ENCODE measurements at places on chromosomes 12 and 14. TPM values are rescaled to one million over a fixed set of nuclear protein-coding genes. Genes with fewer than 3 reads are reported as not detected.

GPR162 gene
- 2.6 TPM for total RNA-seq

ARHGEF25 gene
- 18.3 TPM for total RNA-seq

TTC9 gene
- 0.45 TPM for total RNA-seq

ETNK1 gene
- 37.6 TPM for total RNA-seq

RAN gene
- total RNA-seq: 564 TPM

RAPGEF3 gene
- 16.6 TPM for total RNA-seq

ARHGAP9 gene
- total RNA-seq: 0.18 TPM

MDGA2 gene
- not detected for total RNA-seq

OR5AU1 gene
- 0.08 TPM for total RNA-seq

GPR132 gene
- total RNA-seq: 0.16 TPM

NR4A1 gene
- total RNA-seq: 0.82 TPM

- no peak for DNase-seq
These were observed 137.2 kb upstream of the GSC start for GRCh38 chr14:94906991-94907587.

DNA sequence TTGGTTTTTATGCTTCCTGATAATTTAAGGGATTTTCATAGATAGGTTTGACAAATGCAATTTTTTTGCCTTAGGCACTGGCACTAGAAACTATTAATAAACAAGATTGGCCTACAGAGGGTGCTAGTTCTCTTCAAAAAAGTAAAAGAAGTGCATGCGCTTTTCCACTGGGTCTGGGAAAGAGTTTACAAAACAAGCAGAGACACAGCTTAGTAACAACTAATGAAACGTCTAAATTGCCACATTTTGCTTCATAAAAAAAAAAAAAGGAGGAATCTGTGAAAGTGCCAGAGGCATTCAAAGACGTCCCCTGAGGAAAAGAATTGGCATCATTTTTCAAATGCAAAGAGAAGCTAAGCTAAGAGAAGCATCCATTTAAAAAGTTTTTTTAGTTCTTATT is 58.3 kb upstream of the EEA1 start:
- DNase-seq: peak; percentile 93

- peak; percentile 45 for DNase-seq
These were observed 43.0 kb downstream of the LRIG3 start for GRCh38 chr12:58877243-58877743.

GRCh38 chr14:79101388-79101787 is 931.2 kb downstream of the NRXN3 start:
- no peak for DNase-seq

GRCh38 chr14:55671641-55672040 is 91.6 kb downstream of the KTN1 start:
- DNase-seq: no peak

GRCh38 chr14:76947838-76948184 is 80.7 kb downstream of the IRF2BPL start:
- no peak for DNase-seq

GRCh38 chr12:120940799-120941198 is 36.6 kb upstream of the SPPL3 start:
- peak; percentile 3 for DNase-seq

DNA sequence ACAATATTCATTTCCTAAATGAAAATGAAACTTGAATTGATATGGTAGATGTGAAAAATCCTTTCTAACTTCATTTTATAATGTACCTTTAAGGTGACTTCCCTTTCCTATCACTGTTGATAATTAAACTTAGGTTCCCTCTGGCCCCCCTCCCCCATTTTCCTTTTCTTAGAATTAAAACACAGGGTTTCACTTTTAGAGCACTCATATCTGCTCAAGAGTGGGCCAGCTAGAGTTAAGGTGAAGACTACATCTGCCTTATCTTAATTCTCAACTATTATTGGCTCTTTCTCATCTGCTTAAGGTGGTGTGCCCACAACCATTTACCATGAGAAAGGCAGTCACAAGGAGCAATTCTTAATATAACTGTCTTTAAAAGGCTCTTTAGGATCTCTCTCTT is 49.7 kb downstream of the LIN52 start:
- DNase-seq: no peak

DNA sequence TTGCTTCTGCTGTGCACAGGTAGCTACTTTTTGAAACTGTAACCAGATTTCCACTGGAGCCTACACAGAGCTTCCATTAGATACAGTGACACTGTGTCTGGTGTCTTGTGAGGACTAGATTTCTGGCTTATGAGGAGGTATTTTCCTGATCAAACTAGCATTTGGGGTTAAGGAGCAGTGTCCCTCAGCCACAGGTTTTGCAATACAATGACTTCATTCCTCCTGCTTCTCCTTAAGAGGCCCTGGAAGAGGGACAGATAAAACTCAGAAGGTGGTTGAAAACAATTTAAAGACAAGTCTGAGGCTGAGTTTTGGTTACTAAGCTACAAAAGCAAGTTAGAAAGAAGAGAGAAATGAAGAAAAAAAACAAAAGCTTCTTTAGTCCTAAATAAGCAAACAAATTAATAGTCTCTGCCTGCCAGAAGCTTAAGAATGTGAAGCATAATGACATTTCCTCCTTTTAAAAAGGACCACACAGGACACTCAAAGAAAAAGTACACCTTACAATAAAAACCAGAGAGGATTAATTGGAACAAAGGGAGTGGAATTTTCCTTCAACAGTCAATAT is 53.0 kb downstream of the PKP2 start:
- no peak for DNase-seq

DNA sequence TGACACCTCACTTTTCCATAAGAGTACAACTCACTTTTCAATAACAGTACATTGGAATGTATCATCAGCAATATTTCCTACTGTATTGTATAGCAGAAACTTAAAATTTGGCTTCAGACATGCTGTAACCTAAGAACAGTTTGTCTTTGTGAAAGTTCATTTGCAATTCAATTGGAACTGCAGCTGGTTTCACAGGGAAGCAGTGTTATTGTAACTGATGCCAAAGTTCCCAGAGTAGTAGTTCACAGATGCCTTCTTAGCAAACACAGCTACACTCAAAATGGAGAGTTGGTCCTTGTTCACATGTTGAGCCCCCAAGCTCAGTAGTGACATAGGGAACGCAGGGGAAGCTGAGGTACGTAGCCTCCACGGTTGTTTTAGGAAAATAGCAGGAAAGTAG is 23.3 kb downstream of the PPP1R36 start:
- no peak for DNase-seq

DNA sequence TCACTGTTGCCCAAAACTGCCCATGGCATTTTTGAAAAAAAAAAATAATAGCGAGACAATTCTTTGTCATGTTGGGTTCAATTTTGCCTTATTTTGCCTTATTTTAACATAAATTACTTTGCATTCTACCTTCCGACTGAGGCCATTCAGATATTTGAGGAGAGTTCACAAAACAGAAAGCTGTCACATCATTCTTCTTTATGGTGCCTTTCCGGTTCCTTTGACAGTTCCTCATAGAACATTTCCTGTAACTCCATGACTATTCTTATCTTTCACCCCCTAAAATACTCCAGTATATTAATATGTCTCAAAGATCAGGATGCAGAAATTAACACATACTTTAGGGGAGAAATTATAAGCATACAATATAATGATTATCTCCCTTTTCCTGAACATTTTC is 476.7 kb downstream of the NOVA1 start:
- DNase-seq: no peak

DNA sequence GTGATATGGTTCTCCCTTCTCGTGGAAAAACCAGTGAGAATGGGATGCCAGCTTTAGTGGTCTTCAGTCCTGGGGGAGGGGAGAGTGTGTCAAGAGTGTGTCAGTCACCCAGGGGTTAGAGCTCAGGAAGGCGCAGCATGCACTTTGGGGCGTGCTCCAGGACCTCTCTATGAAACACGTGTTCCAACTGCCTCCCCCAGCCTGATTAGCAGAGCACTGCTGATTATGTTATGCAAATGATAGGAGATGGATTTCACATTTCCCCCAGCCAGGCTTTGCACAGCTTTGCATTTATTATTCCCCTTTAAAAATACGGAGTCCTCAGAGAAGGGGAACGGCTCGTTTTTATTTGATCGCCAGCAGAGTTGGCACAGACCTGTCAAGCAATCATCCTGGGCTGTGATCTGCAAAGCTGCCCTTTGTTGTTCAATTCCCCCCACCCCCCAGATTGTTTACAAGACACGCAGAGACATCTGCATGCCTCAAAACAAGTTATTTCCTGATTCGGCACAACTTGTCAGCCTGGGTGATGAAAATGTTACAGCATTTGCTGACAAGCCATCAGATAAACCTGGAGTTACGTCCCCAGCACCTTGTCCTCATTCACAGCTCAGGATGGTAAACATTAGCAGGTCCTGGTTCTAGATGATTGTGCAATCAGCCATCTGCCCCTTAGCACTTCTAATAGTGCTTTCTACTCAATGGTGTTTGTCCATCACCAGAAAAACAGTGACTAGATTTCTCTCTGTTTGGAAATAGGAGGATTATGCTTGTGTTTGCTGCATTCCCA is 196.5 kb downstream of the NOVA1 start:
- no peak for DNase-seq

GRCh38 chr12:92561543-92561899 is 141.3 kb upstream of the PLEKHG7 start:
- DNase-seq: peak; percentile 97

GRCh38 chr12:59587710-59588109 is 8.1 kb upstream of the SLC16A7 start:
- no peak for DNase-seq

- no peak for DNase-seq
These were observed 70.6 kb downstream of the FSCB start for GRCh38 chr14:44436458-44436857.

DNA sequence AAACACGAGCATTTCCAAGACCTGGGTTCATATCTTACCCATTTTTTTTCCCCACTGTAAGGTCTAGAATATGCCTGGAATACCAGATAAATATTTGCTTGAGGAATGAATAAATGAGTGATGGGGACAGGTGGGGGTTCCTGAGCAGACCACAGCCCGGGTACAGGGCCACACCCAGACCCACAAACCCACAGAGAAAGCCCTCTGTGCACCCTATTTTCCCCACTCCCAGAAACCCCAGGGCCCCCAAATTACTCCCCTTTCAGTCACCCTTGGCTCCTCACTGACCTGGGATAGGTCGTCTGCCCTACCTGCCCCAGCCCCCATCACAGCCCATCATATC is 66.5 kb upstream of the DDX11 start:
- no peak for DNase-seq

DNA sequence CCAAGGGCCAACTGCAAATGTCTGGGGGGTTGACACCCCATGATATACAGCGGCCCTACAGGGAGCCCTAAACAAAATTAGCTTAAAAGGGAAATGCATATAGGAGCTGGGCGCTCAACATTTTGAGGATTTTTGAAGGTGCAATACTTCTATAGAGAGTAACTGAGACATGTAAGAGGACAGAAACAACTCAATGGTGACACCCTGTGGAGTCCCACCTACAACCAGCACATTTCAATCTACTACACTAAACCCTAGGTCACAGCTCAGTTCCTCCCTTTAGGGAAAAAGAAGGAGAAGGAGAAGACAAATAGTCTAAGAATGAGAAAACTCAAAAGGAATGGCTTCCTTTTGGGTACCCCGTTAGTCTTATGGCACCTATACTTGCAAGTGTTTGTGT is 1010.5 kb upstream of the NOVA1 start:
- DNase-seq: no peak

- no peak for DNase-seq
These were observed 1.7 kb upstream of the SELPLG start for GRCh38 chr12:108635201-108635996.

- no peak for DNase-seq
These were observed at the start of gene SRRM4 for GRCh38 chr12:118981285-118982211. Gene SRRM4, plus strand, starts transcription at chr12:118981541. Its CDS starts 342 bp downstream, at chr12:118981883.

GRCh38 chr14:103186909-103187586 is 63.8 kb downstream of the TNFAIP2 start:
- DNase-seq: no peak

GRCh38 chr12:97876780-97877179 is 414.2 kb downstream of the RMST start:
- DNase-seq: no peak

DNA sequence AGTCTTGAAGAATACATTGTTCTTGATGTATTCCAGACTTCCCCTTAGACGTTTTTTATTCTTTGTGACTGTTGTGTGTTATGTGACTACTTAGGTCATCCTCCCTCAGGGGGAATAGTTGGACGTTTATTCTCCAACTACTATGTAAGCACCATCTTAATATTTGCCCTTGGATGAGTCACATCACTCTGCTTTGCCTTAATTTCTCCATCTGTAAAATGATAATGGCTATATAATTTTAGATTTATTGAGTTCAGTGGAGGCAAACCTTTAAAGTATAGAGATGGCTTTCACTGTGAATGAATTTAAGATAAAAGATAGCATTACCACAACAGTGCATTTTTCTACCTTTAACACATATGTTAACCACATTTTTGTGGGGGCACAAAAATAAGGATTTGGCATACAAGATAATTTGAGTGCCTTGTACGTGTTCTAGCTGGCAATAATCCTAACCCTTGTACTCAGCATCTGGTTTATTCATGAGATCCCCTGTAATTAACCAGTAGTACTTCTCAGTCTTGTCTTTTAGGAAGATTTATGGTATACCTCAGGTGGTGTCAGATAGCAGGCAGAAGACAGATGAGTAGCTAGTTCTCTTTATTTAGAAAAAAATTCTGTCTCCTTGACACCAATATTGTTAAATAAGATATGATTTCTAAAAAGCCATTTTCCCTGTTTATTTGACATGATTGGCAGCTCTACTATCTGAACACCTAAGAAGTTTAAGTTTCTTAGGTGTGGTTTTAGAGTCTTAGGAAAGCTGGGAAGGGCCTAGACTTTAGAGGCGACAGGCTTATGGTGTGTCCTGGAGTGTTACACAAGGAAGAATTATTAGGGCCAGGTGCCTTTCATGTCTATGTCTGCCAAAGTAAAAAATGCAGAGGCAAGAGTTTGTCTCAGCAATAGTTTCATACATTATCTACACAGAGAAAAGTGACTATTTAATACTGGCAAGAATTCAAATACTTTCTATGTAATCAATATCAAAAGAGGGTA is 152.3 kb downstream of the RAD51B start:
- peak; percentile 57 for DNase-seq

DNA sequence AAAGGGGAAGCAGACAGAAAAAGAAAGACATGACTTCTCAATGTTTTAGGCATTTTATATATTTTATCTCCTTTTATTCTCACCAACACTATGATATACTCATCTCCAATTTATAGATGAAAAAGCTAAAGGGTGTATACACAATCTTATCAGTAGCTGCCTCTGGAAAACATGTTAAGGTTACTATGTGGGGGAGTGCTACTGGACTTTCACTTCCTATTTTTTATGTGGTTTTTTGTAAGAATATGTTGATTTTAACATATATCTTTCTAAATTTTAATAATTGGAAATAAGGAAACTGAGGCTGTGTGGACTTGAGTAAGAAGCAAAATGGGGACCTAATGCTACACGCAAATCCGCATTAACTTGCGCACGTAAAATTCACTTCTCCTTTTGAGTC is 99.6 kb upstream of the PDE3A start:
- no peak for DNase-seq

- DNase-seq: no peak
These were observed 99.0 kb downstream of the GARIN6 start for GRCh38 chr12:99746538-99746937.

- DNase-seq: no peak
These were observed 49.0 kb upstream of the ISM2 start for GRCh38 chr14:77547512-77548180.

Data from fibroblast of the aortic adventitia (primary cell).